NCI-H460 (cell line): ENCODE measurements at places on chromosomes 4 and X.

GRCh38 chr4:89042055-89042454, 14.9 kb downstream of the FAM13A start:
- no peak for DNase-seq

DNA sequence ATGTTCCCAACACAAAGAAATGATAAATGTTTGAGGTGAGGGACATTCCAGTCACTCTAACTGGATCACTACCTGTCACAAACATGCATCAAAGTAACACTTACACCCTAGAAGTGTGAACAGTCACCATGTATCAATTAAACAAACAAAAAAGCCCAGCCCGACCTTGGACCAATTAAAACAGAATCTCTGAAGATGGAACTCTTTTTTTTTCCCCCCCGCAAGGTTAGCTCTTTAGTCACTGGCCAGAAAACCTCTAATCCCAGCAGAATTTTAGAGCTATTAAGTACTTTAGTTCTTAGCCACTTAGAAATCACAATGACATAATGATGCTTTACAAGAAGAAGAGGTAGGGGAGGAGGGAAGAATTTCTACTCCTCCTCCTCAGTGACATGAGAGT, 154.5 kb downstream of the PALLD start:
- peak; percentile 83 for DNase-seq

- DNase-seq = no peak
Measured at GRCh38 chr4:79300280-79300679, 25.6 kb downstream of the NAA11 start.

- no peak for DNase-seq
Measured at GRCh38 chr4:17301266-17301665, 210.6 kb downstream of the QDPR start.

DNA sequence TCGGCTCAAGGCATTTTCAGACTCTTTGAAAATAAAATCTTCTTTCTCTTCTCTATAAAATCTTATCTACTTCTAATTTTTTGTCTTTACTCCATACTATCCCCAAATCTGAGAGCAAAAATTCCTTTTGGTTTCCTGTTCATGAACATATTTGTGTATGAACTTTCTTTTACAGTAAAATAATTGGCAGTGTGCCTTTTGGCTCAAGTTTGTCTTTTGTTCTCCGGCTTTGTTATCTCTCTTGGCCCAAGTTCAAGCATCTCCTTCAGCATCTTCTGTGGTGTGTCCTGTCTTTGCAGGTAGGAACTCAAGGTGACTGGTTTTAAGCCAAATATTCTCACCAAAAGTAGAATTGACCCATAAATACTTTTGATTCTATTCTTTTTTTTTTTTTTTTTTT, 276.6 kb upstream of the FAT1 start:
- no peak for DNase-seq

DNA sequence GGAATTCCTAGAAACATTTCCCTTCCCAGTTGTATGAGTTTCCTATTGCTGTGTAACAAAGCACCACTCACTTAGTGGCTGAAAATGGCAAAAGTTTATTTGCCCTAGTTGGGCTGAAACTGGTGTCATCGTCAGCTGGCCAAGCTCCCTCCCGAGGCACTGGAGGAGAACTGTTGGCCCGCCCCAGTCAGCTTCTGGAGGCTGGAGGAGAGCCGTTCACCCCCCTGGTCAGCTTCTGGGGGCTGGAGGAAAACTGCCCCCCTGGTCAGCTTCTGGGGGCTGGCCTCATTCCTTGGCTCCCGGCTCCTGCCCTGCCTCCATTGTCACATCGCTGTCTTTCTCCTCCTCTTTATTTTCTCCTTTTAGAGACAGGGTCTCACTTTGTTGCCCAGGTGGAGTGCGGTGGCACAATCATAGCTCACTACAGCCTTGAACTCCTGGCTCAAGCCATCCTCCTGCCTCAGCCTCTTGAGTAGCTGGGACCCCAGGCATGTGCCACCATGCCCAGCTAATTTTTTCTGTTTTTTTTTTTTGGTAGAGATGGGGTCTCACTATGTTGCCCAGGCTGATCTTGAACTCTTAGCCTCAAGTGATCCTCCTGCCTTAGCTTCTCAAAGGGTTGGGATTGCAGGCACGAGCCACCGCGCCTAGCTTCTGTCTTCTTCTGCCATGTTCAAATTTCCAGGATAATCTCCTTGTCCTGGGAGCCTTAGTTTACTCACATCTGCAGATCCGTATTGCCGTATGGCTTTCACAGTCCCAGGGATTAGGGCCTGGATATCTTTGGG, 3.2 kb downstream of the RGS12 start:
- no peak for DNase-seq

DNA sequence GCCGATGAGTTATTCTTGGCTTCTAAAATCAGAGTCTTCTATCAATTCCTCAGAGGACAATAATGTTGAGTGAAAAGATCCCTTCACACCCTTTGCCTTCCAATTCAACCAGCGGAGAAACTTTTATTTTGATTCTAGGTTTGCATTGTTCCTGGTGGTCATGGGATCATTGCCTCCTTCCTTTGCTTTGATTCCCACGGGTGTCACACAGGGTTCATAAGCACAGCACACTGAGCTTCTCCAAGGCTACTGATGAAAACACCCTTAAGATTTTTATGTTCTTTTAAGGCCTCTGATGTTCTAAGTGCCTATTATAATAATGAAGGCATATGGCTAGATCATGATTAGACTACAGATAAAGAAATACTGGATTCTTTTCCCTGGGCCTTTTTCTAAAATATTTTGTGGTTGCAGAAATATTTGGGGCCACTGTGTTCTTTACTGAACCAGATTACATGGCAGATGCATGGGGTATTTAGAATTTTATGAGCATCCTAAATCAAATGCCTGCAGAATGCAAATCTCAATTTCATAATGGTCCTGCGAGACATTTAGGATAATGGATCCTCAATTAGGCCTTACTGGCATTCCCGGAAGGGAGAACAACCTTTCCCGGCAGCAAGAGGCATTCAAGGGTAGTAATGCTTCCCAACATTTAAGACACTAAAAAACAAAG, 43.9 kb upstream of the FGFBP2 start:
- DNase-seq = no peak

GRCh38 chr4:40183615-40184411, 13.0 kb upstream of the RHOH start:
- DNase-seq = no peak

DNA sequence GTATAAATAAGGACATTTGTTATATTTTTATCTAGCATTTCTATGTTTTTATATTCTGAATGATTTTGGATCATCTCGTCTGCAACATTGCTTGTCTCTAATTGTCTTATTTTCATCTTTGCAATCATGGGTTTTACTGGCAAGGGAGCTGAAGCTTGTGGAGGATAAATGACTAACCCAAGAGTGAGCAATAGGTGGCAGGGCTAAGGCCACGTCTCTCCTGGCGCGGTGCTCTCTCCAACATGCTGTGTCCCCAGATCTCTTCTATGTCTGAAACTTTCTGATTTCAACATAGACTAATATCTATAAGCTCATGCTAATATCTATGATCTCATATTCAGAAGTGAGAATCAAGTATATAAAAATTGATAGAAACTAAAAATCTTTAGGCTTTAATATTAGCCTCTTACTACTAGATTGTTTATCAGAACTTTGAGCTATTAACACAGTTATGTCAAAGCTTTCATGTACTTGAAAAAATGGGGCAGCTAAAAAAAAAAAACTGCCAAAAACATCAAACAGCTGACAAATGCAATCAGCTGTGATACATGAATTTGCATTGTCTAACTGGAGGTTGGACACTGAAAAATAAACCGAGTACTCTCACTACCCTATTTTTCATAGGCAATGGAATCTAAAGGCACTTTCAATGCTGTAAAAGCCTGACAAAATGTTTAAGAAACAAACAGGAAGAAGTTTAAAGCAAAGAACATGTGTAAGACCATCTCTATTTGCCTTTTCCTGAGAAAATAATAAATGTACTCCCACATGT, 169.2 kb downstream of the TMA16 start:
- DNase-seq = no peak

DNA sequence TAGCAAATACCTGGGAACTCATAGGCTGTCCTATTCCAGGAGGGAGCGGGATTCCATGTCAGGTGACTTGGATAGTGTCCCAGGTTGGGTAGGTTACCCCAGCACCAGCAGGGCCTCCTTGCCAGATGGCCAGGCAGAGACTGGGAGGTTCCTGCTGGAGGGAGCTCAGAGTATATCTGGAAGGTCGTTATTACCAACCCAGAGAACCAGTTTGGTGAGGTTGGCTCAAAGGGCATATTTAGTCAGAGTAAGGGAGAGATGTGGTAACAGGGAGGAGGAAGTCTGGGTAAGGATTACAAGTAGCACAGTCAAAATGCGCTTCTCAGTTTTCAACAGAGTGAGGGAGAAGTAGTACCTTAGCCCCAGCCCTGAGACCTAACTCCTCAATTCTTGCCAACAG, 53.3 kb upstream of the LNX1 start:
- DNase-seq = no peak

DNA sequence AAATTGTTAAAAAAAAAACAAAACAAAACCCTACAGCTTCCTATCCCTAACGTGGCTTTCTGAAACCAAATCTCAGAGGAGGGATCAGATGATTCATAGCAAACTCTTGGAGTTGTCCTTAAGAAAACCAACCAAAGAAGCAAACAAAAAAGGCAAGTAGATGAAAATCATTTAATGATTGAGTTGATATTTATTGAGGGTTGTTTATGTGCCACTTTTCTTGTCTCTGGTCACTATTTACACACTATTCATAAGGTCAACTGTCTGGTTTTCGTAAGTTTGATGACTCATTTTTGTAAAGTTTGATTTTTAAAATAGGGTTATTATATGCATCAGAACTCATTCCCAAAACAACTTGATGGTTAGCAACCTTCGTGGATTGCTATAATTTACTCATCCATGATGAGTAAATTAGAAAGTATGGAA, 133.4 kb downstream of the UNC5C start:
- no peak for DNase-seq

- no peak for DNase-seq
Measured at GRCh38 chr4:19399001-19399400, 852.7 kb upstream of the SLIT2 start.

GRCh38 chr4:90095000-90095399, 32.2 kb upstream of the CCSER1 start:
- DNase-seq = no peak

GRCh38 chr4:60840020-60840419, 360.1 kb upstream of the ADGRL3 start:
- no peak for DNase-seq

- DNase-seq = no peak
Measured at GRCh38 chrX:153867671-153868070, 18.3 kb downstream of the L1CAM start.

DNA sequence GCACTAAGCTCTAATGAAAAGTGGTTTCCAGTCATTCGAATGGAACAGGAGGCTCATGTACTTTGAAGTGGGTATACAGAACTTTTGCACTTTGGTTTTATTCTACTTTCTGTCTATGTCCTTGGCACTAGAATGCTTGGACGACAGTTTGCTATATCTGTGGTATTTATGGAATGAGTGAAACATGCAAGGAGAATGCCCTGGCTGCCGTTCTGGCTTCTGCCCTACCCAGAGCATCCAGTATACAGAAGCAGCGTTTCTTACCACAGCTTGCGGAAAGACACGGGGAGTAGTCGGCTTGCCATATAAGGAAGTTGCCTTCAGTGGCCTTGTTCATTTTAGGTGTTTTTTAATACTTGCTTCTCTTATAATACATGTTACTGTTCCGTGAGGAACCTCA, 98.0 kb downstream of the TBL1X start:
- DNase-seq = no peak

- DNase-seq = no peak
Measured at GRCh38 chrX:73239242-73239641, 24.6 kb upstream of the NAP1L2 start.

DNA sequence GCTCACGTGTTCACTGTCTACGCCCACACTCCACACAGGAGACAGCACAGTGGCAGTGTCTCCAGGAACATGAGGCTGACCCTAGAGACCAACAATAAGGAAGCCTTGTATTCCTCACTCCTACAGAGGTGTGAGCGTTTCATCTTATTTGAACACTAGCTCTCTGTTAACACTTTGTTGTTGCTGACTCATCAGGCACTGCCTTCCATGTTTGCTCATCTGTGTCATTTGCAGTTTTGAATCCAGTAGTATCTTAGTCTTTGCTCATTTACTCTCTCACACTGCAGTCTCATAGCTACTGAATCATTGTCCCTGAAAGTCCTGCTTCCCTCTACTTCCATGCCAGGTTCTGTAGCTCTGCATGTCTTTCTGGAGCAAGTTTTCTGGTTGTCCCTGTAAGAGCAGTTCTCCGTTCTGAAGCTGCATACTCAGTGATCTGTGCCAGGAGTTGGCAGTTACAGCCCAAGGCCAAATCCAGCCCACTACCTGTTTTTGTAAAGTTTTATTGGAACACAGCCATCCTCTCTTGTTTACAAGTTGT, 80.3 kb upstream of the DCLK2 start:
- peak; percentile 61 for DNase-seq

GRCh38 chr4:129641179-129641578, 545.2 kb downstream of the C4orf33 start:
- DNase-seq = peak; percentile 39

DNA sequence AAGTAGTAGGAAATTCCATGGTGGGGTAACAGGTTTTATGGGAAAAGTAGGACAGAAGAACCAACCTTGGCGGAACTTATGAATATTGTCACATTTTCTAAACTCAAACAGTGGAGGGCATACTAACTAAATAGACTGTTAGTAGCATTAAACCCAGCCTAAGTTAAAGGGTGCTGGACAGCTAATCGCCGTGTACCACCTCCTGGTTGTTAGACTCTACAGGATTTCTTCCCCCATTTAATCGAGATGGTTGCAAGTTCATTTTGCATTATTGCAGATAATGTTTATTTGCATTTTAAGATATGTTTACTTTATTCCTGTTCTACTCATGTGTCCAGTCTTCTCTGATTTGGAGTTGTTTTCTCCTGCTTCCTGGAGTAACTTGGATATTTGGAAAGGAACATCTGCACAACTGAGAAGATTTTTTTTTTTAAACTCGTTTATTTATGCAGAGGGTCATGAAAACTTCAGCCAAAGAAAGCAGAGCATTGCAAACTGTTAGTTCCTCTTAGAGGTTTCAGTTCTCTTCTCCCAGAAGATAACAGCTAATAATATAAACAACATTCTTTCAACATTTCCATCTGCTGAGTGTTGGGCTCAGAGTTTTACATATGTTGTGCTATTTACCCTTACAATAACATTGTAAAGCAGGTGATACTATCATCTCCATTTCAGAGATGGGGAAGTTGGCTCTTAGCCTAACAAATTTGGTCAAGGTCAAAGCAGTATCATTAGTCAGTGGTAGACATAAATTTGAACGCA, 51.5 kb upstream of the TBC1D9 start:
- no peak for DNase-seq

DNA sequence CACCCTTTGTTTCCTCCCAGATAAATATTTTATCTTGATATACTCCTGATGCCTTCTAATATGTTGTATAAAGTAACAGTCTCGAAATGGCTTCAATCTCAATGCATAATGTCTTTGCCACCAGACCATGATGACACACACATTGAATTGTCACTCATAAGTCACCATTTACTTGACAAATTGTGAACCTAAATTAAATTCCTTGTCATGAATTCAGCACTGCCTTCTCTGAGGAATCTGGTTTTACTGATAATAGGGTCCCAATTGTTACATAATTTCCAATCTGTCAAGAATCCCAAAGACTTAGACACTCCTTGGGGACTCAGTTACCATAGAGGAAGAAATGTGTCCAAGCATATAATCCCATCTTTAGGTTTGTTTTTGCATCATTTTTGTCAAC, 82.3 kb downstream of the NWD2 start:
- DNase-seq = no peak
